ENCODE measurements at places on chromosomes 11 and 22. TPM values are rescaled to one million over a fixed set of nuclear protein-coding genes. Genes with fewer than 3 reads are reported as not detected.

OR52N1 gene
- not detected for polyA plus RNA-seq

MUC5B gene
- not detected for polyA plus RNA-seq

RASSF10 gene
- polyA plus RNA-seq = not detected

NXPE4 gene
- polyA plus RNA-seq = not detected

CCDC87 gene
- 0.06 TPM for polyA plus RNA-seq

CALCA gene
- not detected for polyA plus RNA-seq

CADM1 gene
- polyA plus RNA-seq = 11.4 TPM

NCR3LG1 gene
- polyA plus RNA-seq = 0.67 TPM

KDM4F gene
- not detected for polyA plus RNA-seq

VPS51 gene
- 59.1 TPM for polyA plus RNA-seq

RFPL2 gene
- polyA plus RNA-seq = 0.05 TPM

- DNase-seq = no peak
These were observed 608 bp downstream of the MLC1 start for GRCh38 chr22:50084614-50085021.

DNA sequence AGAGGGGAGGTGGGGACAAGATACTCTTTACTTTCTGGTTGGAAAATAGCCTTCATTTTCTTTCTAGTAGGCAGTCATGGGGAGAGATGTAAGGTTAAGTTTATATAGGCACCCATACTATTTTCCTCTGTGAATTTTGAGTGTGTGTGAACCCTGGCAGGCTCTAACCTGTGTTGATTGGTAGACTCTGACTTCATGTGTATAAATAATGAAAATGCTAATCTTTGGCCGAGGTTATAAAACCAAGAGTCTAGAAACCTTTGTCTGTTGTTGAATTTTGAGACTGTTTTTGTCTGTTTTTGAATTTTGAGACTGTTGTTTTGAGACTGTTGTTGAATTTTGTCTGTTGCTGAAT lies 14.0 kb downstream of the TRIM44 start:
- no peak for DNase-seq

GRCh38 chr11:78993802-78994430 lies 419.3 kb upstream of the NARS2 start:
- DNase-seq = no peak

GRCh38 chr22:23220485-23221350 lies 40.4 kb downstream of the BCR start:
- DNase-seq = no peak

DNA sequence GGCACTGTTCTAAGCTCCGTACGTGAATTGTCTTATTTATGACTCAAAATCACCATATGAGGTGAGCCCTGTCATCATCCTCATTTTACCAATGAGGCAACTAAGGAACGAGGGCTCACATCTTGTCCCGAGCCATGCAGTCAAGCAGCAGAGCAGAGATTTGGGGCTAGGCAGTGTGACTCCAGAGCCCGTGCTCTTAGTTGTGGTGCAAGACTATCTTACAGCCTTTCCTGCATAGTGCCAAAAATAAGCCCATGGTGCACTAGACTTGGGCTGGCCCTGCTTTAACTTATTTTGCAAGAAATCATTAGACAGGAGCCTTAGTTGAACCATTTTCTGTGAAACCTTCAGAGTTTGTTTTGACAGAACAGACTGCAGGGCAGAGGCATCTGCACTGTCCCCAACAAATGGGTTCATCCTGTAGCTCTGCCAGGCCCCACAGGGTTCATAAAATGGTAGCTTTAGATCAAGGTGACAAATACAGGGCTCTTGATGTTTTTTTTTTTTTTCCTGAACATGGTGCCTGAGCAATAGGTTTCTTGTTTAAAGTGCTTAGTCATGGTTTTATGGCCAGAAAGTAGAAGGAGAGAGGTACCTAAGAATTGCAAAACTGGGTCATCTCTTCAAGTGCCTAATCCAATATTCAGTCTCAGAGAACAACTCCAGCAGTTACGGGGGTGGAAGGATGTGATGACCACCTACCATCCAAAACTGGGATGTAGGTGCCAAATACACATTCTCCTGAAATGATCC lies 56.6 kb downstream of the BMAL1 start:
- no peak for DNase-seq

- no peak for DNase-seq
These were observed 5.1 kb downstream of the PARVA start for GRCh38 chr11:12382451-12382850.

DNA sequence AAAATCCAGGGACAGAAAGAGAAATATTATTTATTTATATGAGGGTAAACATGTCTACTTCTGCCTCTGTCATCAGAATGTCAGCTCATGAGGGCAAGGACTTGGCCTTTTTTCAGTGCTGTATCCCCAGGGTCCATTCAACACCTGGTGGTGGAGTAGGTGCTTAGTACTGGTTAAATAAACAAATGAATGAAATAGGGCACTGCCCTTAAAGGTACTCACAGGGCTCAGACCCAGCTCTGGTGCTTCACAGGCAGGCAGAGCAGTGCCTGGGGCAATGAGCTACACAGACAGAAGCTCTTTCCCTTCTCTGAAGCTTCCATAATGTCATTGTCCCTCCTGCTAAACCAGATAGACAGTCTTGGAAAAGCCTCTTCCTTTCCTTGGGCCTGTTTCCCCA lies 30.9 kb downstream of the P4HA3 start:
- DNase-seq = no peak

GRCh38 chr11:12216041-12216451 lies 105.7 kb downstream of the MICAL2 start:
- no peak for DNase-seq

- no peak for DNase-seq
These were observed 235.4 kb downstream of the METTL15 start for GRCh38 chr11:28343304-28344233.

DNA sequence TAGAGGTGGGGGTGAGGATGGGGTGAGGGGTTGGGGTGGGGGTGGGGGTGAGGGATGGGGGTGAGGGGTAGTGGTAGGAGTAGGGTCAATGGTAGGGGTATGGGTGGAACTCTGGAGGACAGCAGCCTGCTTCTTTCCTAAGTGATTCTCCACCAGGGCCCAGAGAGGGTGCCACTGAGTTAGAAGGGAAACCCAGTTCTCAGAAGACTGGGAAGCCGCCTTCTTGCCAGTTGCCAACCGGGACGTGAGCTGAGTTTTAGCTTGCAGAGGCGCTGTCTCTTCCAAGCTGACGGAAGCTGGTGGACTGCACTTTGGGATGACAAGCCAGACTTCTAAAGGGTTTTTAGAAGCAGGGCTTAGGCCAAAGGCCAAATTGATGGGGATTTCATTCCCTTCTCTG lies 104.4 kb downstream of the NAT10 start:
- no peak for DNase-seq

DNA sequence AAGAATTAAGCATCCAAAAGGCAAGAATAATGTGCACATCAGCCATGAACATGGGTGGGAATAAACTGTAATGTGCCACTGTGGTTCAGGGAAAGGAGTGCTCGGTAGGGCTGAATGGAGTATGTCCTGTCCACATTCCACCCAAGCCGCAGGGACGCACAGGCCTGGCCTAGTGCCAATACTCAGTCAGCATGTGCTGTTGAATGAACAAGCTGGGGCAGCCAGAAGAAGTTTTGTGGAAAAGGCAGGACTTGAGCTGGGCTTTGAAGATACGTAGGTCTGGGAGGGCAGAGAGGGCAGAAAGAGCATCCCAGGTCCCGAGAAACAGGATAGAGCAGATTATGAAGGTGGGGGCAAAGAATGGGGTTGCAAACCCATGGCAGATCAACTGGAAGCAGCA lies 60.0 kb upstream of the PLET1 start:
- DNase-seq = no peak

DNA sequence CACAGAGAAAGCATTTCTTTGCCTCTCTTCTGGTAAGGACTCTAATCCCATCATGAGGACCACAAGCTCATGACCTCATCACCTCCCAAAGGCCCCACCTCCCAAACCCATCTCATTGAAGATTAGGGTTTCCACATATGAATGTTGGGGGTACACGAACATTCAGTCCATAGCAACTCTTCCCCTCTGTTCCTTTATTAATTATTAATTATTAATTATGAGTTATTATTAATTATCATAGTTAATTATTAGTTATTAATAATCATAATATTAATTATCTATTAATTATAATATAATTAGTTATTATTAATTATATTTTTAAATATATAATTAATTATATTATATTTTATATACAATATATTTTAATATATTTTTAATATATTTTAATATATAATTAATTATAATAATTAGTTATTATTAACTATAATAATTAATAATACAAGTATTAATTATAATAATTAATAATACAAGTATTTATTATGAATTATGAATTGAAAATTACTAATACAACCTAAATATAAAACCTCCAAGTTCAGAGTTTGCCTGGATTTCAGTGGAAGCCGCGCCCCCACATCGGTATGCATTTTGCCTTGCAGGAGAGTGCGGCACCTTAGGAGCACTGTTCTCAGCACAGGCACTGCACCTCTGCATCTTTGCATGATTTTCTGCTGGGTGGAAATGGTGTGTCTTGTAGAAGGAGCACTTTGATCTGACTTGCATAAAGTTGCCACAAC lies 128.0 kb upstream of the FGF3 start:
- no peak for DNase-seq
